ENCODE measurements at places on chromosomes 5 and 9.

- DNase-seq, result no peak
Observed at GRCh38 chr9:134150557-134151214, 13.7 kb downstream of the RNU6ATAC start.

GRCh38 chr9:81685763-81686613, 3.4 kb downstream of the TLE1 start:
- no peak for DNase-seq

DNA sequence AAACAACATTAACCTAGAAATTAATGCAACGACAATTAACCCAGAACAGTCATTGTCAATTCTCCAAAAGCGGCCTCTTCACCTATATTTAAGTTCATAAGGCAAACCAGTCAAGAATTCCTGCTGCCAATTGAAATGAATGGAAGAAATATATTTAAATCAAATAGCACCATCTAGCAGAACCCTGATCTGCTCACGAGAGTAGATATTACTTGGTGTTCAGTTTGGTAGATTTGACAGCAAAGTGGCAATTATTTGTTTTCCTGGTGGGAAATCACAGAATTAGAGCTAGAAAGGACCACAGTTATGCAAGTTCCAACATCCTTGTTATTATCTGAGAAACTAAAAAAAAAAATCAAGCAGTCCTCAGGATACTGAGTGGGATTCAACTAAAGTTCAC, 2.3 kb downstream of the SSBP2 start:
- no peak for DNase-seq

DNA sequence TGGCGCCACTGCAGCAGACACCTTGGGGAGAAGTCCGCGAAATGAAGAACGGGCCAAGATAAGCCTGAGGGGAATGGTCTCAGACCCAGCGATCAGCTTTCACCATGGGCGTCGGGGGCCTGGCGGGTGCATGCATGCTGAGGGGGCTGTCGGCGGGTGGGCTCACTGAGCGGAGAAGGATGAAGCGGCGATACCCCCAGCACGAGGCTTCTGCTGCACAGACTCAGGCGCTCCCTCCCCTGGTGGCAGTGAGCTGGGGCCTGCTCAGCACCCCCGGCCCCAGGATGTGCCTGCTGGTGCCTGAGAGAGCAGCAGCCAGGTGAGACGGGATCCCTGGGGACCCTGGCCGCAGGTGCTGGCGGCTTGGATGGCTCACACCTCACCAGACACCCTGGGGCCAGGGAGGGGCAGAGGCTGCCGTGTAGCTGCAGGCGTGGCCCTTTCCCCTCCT, 31.2 kb downstream of the CEP72 start:
- DNase-seq, result no peak

Data from kidney glomerular epithelial cell (primary cell).